Lower leg skin (tissue), 4 donors: ENCODE measurements at places on chromosomes 1 and 21. TPM values are rescaled to one million over a fixed set of nuclear protein-coding genes. Genes with fewer than 3 reads are reported as not detected.

Gene SIM2
- total RNA-seq, result 0.36 TPM

Gene SH2D5
- 0.13 TPM for total RNA-seq

Gene PDZK1IP1
- total RNA-seq, result 122 TPM

GRCh38 chr21:43864313-43864961 is 586 bp upstream of the AGPAT3 start:
- peak; percentile 88 for DNase-seq

DNA sequence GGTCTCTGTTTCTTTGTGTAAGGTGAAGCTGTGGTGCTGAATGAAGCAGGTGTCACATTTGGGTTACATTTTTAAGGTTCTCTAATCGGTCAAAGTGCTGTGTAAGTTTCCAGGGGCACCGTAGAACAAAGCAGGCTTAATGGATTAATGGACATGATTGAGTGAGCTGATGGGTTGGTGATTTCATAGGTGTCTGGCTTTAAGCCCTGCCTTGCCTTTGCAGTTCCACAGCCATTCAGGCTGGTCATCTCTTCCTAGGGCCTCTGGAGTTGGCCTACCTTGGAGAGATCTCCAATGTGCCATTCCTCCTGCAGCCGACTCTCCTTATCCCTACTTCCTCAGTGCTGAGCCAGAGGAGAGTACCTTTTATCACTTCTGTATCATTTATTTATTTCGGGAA is 15.2 kb downstream of the GALNT2 start:
- no peak for DNase-seq

GRCh38 chr1:159291424-159291823 is 10.7 kb upstream of the FCER1A start:
- no peak for DNase-seq

GRCh38 chr21:36799869-36800268 is 101.0 kb downstream of the SIM2 start:
- peak; percentile 46 for DNase-seq

DNA sequence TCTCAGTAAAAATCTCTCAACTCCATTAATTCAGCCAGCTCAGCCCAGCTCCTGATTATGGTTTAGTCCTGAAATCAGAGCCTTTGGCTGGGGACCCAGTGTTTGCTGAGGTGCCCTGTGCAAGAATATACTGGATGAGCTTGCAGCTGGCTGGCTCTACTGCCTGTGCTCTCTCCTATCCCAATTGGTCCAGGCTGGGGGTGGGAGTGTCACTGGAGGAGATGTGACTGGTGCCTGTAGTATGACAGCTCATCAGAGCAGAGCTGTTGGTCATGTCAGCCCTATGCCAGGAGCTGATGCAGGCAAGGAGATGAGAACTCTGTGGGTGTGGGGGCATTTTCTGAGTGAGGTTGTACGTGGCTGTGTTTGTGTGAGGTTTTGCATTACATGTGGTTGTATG is 87.0 kb downstream of the TNR start:
- no peak for DNase-seq

DNA sequence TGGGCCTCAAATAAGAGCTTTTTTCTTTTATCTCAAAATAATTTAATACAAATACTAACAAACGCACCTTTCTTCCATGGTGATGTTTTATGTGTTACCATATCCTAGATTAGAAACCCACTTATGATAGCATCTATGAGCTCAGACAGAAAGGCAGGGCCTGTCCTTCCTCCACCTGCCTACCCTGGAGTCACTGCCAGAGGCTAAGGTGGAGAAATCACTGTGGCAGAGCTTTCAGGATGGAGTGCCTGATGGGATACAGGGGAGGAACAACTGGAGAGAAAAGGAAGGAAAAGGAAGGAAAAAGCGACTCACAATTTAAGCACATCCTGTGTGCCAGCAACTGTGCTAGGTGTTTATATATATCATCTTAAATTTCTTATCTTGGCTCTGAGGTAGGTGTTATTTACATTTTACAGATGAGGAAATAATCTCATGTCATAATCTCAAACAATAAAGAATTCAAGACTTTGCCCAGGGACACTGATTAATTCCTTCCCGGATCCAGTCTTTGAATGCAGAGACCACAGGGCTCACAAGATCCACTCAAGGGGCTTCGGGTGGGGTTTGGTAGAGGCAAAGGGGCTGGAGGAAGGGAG is 45.4 kb downstream of the RCAN1 start:
- DNase-seq, result no peak
